ENCODE measurements at places on chromosomes 6 and 20.
A peak's percentile ranks its signal among the peaks of the same experiment; 100 is the strongest.

DNA sequence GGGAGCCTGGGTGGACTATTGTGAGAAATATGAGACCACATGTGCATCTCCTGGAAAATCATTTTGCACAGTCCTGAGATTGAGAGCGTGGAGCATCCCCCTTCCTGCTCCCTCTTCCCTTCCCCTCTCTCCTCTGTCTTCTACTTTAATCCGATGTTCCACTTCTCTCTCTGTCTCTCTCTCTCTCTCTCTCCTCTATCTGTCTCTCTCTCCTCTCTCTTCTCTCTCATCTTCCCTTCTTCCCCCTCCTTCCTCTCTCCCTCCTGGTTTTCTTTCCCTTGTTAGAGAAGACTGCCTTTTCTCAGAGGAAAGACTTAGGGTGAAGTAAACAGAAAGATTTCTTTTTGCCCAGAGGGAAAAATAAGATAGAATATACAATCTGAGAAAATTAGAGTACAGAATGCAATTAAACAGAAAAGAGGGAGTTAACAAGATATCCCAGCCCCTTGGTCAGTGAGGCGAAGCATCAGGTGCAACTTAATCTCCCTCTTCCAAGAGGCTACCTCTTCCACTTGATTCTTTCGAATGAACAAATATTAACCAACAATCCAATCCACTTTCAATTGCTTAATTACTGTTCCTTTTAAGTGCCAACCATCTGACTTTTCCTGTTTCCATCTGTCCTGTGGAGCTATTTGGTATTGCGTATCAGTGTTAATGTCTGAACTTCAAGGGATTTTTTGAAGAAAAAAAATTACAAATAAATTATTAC, 14.6 kb downstream of the KHDC1 start:
- no peak for DNase-seq

- no peak for DNase-seq
These were observed 515.2 kb downstream of the MAFB start for GRCh38 chr20:40173872-40174271.

GRCh38 chr6:111087871-111088667, 766 bp downstream of the SLC16A10 start:
- peak; percentile 76 for DNase-seq

GRCh38 chr20:50477239-50477872, 32.8 kb upstream of the PTPN1 start:
- DNase-seq, result no peak

GRCh38 chr20:59585714-59586409, 18.5 kb upstream of the PHACTR3 start:
- no peak for DNase-seq
